ENCODE measurements at places on chromosomes 2 and 18.

DNA sequence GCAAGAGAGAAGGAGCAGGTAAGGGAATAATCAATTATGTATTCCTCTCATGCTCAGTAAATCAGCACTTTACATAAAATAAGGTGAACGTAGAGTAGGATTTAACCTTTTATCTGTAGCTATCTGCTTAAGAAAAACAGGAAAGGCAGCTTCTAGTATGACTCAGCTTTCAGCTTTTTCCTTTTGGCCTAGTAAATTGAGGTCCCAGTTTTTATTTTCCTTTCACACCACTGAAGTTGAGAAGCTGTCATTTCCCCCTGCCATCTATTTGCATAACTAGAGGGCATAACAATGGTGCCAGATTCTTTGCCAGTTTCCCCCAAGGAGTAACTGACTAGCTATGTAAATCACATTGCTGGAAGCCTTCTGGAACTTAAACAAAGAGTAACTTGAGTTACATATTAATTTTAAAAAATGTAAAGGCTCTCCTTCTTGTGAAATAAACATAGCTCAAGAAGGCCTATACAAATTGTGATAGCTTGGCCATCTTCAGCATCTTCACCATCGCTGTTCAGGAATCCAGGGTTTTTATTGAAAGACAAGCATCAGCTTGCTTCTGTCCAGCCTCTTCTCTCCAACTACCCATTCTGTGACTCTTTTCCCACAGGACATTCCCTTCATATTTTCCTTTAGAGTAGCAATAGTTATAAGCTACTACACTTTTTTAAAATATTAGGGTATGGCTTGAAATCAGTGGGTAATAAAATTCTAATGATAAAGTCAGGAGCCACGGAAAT lies 97.0 kb downstream of the KYNU start:
- DNase-seq: no peak

- DNase-seq: no peak
These were observed 18.8 kb downstream of the ANKRD29 start for GRCh38 chr18:23643815-23644490.

DNA sequence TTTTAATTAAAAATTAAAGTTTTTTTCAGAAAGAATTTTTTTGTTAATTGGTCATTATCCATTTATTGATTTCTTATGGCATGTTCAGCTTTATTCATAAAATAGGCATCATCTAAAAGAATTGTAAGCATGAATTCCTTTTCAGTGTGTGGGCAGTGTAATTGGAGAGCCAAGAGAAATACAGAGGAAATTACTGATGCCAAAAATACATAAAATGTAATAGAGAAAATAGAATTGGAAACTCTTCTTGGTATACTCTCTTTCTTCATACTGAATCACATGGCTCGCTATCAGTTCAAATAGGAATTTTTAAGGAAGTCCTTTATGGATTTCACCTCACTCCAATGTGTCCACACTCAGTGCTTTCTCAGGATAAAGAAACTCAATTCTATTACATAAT lies 663.6 kb upstream of the NRXN1 start:
- no peak for DNase-seq

GRCh38 chr2:233513953-233514655 lies 52.5 kb downstream of the USP40 start:
- no peak for DNase-seq

GRCh38 chr18:21391074-21391673 lies 149.1 kb downstream of the GREB1L start:
- DNase-seq: no peak

DNA sequence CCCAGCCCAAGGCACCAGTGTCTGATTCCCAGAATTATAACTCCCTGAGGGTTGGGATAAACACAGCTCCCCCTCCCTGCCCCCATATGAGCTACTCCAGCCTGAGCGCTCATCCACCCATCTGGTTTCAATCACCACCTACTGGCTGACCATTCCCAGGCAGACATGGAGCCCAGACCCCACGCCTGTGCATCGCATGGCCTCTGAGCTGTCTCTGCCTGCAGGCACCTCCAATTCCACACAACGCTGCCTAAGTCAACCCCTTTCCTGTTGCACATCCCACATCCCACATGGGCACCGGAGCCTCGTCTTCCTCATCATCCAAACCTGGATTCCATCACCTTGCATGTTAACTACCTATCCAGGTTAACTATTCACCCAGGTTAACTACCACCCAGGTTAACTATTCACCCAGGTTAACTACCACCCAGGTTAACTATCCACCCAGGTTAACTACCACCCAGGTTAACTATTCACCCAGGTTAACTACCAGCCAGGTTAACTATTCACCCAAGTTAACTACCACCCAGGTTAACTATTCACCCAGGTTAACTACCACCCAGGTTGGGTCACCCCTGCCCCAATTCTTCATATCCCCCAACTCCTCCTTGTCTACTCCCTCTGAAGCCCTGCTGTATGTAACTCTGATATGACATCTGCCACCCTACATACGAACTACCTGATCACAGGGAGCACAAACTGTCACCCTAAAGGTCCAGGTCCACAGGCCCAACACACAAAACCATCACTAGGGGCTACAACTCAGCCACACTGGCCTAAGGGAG lies 47.8 kb downstream of the TEX51 start:
- no peak for DNase-seq

- DNase-seq: peak; percentile 38
These were observed 42.2 kb downstream of the BIN1 start for GRCh38 chr2:127064642-127065250.

- DNase-seq: no peak
These were observed 42.8 kb downstream of the ATP6V1C2 start for GRCh38 chr2:10764096-10764785.

GRCh38 chr18:78986018-78986481 lies 6.4 kb downstream of the SALL3 start:
- DNase-seq: no peak

DNA sequence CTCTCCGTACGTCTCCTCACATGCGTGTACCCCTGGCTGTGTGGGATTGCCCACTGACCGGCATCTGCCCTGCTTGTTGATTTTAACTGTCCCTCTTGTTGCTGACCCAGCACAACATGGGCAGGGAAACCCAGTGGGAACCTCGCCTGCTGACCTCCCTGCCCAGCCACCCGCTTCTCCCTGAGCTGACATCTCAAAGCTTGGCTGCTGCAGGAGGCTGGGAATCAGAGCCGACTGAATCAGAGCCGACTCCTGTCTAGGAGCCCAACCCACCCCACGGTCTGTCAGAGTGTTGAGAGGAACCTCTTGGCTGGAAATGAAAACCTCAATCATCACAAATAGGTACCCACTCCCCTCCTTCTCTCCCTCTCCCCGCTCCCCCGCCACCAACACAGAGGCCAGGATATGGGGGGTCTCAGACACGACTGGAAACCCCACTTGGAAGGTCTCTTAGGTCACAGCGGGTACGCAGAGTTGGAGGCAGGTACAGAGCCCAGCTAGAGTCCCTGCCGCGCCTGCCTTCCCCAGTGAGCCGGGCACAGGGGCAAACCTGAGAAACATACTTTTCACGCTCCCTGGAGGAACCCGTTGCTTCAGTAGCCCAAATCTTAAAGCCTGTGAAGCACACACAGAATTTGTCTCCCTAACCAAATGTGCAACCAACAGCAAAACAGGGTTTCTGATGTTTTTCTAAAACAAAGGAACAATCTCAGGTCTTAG lies 784 bp downstream of the EDAR start:
- no peak for DNase-seq

GRCh38 chr18:68735483-68736343 lies 20.8 kb upstream of the TMX3 start:
- DNase-seq: no peak

DNA sequence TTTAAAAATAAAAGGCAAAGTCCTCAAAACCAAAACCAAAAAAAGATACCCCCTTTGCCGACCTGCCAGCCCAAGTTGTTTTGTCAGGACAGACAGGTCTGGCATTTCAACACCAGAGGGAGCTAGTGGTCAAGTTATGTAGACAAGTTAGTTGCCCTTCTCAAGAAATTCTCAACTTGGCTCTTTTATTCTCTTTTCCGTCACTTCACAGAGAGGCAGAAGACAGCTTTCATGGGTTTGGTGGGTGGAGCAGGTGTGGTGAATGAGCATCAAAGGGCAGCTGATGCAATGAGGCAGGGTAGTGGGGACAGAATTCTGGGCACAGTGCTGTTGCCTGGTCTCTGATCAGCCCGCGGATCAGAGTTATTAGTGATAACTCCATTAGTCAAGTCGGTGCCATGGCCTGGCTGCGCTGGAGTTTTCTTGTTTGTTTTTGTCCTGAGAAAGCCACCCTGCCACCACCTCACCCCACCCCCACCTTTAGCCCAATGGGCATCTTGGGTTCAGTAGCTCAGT lies 303.7 kb upstream of the EPAS1 start:
- peak; percentile 7 for DNase-seq

GRCh38 chr2:205850611-205851010 lies 168.3 kb downstream of the NRP2 start:
- DNase-seq: no peak

DNA sequence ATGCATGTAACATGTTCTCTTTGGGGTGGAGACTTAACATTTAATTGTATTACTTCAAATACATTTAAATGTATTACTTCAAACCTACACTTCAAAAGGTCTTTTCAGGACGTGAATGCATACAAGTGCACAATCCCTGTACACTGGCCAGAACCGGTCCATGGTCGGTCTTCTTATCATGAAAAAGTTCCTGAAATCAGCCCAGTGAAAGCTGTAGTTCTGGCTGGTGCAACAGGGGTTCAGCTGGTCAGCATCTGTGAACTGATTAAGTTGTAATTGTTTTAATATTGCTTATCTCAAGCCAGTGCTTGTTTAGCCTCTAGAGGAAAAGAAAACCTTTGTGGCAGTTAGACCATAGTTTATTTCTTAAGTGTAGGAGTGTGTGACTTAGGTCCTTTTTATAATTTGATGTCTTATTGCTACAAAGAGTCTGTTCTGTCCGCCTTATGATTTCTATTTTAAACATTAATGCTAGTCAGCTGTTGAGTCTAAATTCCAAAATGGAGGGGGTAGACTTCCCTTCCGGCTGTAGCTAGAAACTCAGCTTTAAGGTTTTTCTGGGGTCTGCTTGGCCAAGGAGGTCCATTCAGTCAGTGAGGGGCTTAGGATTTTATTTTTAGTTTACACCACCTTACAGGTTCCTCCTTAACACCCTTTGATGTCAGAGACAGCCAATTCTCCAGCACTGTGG lies 768 bp upstream of the CYBRD1 start:
- DNase-seq: no peak

DNA sequence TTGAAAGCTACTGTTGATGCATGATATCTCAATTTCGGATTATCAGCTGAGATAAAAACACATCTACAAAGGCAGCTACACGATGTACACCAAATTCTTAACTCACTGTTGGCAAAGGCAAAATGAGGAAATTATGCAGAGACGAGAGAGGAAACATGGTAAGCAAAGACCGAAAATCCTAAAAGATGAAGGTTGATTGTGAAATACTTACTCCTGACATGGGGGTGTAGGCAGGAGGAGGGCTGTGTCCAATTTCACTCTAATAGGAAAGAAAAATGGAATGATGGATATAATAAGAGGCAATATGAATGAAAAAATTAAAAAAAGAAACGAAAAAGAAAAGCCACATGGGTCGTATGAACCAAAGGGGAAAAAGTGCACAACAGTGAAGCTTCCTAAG lies 831.3 kb downstream of the CPS1 start:
- no peak for DNase-seq

GRCh38 chr18:79599441-79599931 lies 80.1 kb upstream of the CTDP1 start:
- DNase-seq: no peak

All from stimulated activated CD8-positive, alpha-beta memory T cell treated with anti-CD3 and anti-CD28 coated beads, Interleukin-7, amount 100 ng/mL, for 1 hour (primary cell).